ENCODE measurements at places on chromosomes 5 and 9.
A peak's percentile ranks its signal among the peaks of the same experiment; 100 is the strongest.

DNA sequence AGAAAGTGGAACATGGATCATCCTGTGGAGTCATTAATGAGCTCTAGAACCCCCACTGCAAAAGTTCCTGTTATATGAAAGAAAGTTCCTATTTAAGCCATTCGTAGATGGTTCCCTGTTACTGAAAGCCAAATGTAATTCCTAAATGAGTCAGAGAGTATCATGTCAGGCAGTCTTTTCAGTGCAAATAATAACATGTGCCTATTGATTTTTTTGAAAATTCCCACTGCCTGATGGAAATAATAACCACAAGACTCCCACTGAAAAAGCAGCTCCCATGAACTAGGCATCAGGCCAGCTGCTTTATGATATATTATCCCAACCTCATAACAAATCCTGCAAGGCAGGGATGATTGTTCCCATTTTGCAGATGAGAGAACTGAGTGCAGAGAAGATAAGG lies 217.2 kb downstream of the DAB2IP start:
- no peak for DNase-seq

DNA sequence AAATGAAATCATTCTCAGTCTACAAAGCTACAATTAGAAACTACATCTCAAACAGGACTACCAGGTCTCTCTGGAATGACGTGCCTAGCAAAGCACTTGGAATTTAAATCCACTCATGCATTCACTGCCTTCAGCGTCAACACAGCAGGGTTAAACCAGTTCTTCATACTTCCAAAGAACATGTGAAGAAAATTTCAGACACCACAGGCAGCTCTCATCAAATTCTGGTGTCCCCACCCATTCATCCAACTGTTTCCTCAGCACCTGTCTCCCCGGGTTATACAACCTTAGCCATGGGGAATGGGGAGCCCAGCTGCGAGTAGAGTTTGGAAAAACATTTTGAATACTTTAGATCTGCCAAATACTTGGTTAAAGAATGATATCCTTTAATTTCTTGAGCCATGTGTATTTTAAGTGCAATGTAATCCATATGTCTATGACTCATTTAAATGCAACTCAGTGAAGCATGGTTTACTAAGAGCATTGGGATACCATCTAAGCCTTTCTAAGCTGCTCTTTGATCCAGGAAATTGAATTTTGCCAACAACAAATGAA lies 17.5 kb downstream of the ADAM19 start:
- no peak for DNase-seq

DNA sequence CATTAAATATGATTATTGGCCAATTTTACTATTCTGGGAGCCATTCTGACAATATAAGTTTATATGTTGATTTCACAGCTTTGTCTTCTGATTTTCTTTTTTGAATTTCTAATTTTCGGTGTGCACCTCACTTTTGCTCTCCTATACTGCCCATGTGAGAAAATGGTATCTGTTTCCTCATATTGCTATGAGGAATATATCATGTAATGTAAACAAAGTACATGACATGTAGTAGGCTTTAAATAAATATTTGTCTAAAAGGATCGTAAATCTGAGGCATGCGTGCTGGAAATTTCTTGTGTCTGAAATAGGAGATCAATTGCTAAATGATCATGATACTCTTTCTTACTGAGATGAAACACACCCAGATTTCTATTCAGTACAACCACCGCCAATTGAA lies 119.9 kb downstream of the ZDHHC21 start:
- no peak for DNase-seq

DNA sequence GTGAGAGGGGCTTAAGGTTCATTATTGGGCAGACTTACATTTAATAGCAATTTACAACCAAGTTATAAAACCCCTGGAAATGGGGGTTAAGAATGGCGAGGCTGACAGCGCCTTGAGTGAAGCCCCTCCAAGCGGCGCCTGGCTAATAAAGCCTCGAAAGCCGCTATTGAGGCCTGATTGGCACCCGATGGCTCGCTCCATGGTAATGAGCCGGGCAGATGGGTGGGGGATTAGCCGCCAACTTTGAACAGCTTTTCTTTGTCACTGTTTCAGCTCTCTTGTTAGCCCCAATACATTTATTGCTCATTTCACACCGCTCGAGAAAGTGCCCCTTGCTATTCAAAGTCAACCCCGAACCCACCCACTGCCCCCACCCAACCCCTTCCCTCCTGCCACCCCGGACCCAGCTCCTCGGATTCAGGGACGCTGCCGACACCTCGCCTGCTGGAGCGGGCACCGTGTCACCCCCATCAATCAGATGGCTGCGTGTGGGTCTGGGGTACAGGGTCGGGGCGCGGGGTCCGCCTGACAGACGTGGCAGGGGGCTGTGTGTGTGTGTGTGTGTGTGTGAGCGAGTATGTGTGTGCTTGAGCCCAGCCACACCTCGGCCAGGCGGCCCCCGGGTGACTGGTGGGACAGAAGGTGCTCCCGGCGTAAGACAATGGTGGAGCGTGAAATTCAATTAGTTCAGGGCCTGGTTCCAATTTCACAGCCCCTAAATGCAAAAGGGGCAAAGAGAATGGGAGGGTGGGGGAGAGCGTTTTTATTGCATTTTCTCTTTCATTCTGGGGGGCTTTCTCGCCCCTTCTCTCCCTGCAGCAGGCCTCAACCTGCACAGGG lies 34.2 kb downstream of the ASS1 start:
- no peak for DNase-seq

- no peak for DNase-seq
Measured at GRCh38 chr9:110876929-110877328, 161.3 kb downstream of the LPAR1 start.

- DNase-seq, result no peak
Measured at GRCh38 chr5:122063836-122064235, 14.2 kb downstream of the LOX start.

DNA sequence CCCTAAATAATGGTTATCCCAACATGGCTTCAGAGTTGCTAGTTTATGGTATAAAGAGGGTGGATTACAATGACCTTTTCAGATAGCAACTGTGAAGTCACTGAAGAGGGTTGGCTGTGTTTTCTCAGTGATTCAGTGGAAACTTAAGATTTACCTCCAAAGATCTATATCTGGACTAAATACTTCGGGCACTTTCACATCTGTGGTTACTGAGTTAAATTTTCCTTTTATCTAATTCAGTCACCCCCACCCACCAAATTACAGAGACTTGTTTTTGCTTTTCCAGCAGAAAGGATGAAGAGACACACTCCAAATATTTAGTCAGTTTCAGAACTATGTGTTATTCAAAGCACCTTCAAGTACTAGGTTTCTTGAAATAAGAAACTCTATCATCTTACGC lies 573.2 kb downstream of the CCDC171 start:
- DNase-seq, result no peak

- no peak for DNase-seq
Measured at GRCh38 chr5:139930406-139930805, 112.7 kb downstream of the NRG2 start.

GRCh38 chr9:123318202-123318601 lies 37.8 kb upstream of the CRB2 start:
- no peak for DNase-seq

GRCh38 chr5:93902288-93902687 lies 160.9 kb upstream of the POU5F2 start:
- no peak for DNase-seq

DNA sequence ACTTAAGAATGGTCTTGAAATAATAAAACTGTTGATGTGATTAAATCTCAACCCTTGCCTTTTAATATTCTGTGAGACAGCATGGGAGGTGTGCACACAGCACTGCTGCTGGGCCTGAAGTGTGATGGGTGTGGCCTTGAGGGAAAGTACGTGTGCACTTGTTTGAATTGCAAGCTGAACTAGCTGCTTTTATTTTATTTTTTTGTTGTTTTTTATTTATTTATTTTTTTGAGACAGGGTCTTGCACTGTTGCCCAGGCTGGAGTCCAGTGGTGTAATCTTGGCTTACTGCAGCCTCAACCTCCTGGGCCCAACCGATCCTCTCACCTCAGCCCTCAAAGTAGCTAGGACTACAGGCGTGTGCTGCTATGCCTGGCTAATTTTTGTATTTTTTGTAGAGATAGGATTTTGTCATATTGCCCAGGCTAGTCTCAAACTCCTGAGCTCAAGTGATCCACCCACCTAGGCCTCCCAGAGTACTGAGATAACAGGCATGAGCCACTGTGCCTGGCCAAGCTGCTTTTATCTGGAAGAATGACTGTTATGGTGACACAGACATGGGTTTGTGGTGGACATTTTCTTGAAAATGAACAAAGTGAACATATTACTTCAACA lies 58.9 kb downstream of the GPR107 start:
- no peak for DNase-seq

- DNase-seq, result peak; percentile 46
Measured at GRCh38 chr5:142611154-142611553, 74.7 kb downstream of the FGF1 start.

Data from NCI-H1436 (cell line).